IMR-90 (cell line): ENCODE measurements at places on chromosomes 6 and 20. TPM values are rescaled to one million over a fixed set of nuclear protein-coding genes. Genes with fewer than 3 reads are reported as not detected.

- DNase-seq, result no peak
Observed at GRCh38 chr6:26141378-26141904, 54.2 kb downstream of the HFE start.

DNA sequence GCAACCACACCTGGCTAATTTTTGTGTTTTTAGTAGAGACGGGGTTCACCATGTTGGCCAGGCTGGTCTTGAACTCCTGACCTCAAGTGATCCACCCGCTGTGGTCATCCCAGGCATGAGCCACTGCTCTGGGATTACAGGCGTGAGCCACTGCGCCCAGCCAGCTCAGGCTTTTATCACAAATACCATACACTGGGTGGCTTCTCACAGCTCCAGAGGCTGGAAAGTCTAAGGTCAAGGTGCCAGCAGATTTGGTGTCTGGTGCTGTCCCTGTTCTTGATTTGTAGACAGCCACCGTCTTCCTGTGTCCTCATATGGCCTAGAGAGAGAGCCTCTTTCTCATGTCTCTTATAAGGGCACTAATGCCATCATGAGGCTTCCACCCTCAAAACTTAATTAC lies 25.9 kb downstream of the SHLD1 start:
- no peak for DNase-seq

DNA sequence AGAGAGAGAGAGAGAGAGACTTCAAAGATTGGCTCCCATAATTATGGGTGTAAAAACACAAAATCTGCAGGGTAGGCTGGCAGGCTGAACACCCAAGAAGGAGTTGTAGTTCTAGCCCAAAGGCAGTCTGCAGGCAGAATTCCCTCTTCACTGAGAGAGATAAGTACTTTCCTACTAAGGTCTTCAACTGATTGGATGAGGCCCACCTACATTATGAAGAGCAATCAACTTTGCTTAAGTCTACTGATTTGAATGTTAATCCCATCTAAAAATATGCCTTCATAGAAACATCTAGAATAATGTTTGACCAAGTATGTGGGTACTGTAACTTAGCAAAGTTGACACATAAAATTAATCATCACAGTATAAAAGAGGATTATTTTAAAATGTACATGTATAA lies 949.7 kb downstream of the HACE1 start:
- DNase-seq, result no peak

The KIF25 gene
- total RNA-seq, result not detected in 2 replicates

The HEY2 gene
- total RNA-seq, result not detected in 2 replicates

The BTN1A1 gene
- total RNA-seq, result not detected in 2 replicates

The SLC16A10 gene
- total RNA-seq, result 0.28 TPM in 1 of 2 replicates, not detected in the other
